ENCODE measurements at places on chromosomes 2 and 18.

DNA sequence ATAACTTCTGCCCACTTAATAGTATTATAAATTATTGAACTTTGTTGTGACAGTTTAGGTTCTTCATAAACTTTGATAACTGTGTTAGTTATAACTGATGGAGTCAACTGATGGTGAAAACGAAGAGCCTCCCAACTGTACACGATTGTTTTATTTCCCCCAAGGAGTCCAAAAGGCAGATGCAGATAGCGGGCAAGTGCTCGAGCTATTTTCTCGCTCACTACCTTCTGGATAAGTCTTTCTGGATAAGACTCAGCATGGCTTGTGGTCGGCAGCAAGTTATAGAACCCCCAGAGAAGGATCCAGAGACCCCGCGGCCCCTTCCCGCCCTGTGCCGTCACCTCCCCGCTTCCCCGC, 517 bp downstream of the GCFC2 start:
- no peak for DNase-seq

- DNase-seq, result no peak
Observed at GRCh38 chr2:68469935-68470334, 2.5 kb downstream of the APLF start.

GRCh38 chr2:45264227-45265225, 255.3 kb upstream of the SIX2 start:
- DNase-seq, result no peak

- DNase-seq, result no peak
Observed at GRCh38 chr2:28413152-28413898, 20.7 kb downstream of the FOSL2 start.

GRCh38 chr2:135985826-135986393, 484 bp upstream of the DARS1 start:
- peak; percentile 75 for DNase-seq

GRCh38 chr2:16852651-16853050, 187.0 kb upstream of the CYRIA start:
- no peak for DNase-seq

DNA sequence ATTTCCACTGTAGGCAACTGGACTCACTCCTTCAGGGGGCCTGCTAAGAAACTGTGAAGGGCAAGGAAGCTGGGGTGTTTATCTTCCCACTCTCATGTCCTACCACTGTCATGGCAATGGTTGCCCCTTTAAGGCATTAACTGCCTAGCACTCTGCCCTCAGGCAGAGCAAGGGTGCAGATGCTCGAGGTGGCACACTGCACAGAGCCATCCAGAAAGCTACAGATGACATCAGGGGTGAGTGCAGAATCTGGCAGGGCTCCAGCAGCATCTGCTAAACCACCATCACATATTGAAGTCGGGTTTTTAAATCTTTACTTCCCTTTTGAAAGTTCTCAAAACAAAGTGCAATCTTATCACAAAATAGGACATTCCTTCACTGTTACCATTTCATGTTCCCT, 75.4 kb downstream of the RAPGEF4 start:
- DNase-seq, result no peak

- DNase-seq, result no peak
Observed at GRCh38 chr2:150403457-150403856, 84.0 kb downstream of the RND3 start.

DNA sequence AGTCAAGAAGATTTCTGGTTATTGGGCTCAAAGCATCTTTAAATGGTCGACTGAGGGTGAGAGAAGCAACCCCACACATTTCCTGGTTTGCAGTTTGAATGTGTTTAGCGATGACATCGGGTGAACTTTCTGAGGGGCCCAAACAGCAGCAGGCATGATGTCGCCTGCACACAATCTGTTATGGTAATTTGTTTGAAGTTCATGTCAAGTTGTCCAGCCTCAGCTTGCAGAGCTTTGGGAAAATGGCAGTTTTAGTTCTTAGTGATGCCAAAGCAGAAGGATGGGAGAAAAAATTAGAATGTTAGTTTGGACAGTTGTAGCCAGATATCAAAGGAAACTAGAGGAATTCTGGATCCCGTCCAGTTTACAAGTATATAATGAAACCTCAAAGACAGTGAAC, 284.6 kb downstream of the MBD5 start:
- no peak for DNase-seq

Data from stimulated activated CD4-positive, alpha-beta T cell treated with anti-CD3 and anti-CD28 coated beads, Interleukin-1b, Interleukin-23, amount 100 ng/mL, for 24 hours (primary cell).